Endothelial cell of umbilical vein (primary cell): ENCODE measurements at places on chromosomes 11 and 22.
A peak's percentile ranks its signal among the peaks of the same experiment; 100 is the strongest.

DNA sequence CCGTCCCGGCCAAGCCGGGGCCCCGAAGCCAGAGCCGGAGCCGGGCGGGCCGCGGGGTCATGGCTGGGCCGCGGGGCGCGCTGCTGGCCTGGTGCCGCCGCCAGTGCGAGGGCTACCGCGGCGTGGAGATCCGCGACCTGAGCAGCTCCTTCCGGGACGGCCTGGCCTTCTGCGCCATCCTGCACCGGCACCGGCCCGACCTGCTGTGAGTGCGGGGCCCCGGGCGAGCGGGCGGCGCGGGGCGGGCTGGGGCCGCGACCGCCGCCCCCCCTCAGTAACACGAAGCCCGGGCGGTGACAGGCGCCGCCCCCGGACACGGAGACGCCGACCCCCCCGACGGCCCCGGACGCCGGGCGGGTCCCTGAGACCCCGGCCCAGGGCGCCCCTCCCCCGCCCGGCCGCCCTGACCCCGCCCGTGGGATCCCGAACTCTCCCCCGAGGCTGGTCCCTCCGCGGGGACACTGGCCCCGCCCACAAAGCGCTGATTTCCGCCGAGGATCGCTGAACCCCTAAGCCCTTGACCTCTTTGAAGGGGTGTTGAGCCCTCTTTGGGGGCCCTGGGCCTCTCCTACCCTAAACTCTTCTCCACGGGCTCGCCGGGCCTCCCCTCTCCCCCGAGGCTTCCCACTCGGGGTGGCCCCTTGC lies 389 bp downstream of the MICALL1 start:
- DNase-seq: no peak

- no peak for DNase-seq
These were observed 53.6 kb downstream of the NAV2 start for GRCh38 chr11:19766206-19766605.

- no peak for DNase-seq
These were observed 244.9 kb upstream of the SYN3 start for GRCh38 chr22:33303099-33303498.

DNA sequence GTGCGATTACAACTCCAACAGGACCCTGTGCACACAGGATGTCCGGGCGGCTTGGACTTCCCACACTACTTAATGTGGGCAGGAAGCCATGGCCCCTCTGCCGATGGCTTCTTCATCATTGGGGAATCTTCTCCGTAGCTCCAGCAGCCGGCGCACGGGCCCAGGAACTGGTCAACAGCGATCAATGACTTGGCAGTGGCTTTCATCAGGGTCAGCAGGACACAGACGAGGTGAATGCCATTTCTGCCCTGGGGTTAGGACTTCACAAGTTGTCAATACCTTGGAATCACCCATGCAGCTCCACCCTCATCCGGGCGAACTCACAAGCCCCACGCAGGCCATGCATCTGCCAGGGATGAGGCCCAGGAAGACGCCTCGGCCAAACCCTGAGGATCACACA lies 645.7 kb downstream of the BRD1 start:
- no peak for DNase-seq

- no peak for DNase-seq
These were observed 8.1 kb upstream of the LINC01488 start for GRCh38 chr11:69473276-69473845.

- no peak for DNase-seq
These were observed 93.7 kb downstream of the SOX6 start for GRCh38 chr11:16262645-16262955.

DNA sequence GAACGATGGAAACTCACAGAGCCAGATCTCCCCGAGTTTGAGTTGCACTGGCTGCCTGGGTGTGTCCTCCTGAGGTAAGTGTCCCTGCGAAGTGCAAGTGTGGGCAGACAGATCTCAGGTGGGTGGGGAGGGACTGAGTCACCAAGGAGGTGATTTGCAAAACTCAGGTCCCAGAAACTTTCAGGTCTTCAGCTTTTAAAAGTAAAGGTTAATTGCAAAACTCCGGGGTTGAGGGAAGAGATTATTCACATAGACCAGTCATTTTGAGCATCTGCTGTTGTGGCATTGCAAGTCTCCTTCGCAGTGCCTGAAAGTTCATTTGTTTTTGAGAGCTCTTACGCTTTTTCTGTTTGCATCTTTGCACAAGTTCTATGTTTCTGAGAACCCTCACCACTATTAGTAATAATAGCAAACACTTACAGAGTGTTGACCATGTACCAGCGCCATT lies 7.1 kb downstream of the CD44 start:
- DNase-seq: no peak

GRCh38 chr11:118263695-118264568 lies at the start of gene MPZL2:
TSS of gene MPZL2 (minus strand) at chr11:118264297. CDS start at chr11:118264153, 144 bp downstream.
- DNase-seq: peak; percentile 57

DNA sequence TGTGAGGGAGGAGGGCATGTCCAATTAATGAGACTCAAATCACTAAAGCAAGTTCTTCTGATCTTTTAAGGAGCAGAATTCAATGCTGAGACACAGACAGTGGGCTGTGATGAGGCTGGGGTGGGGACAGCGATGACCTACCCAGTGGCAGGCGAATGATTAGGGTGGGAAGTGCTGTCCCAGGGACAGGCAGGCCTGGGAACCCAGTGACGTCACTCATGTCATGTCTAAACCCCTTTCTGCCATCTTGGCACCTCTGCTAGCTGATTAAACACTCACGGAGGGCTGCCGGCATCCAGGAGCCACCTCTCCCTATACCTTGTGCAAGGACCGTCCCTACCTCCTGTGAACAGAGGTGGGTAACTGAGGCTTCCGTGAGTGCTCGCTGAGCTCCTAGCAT lies 1235.2 kb downstream of the TBC1D22A start:
- DNase-seq: no peak

- no peak for DNase-seq
These were observed 67.0 kb downstream of the OR5AK2 start for GRCh38 chr11:57055744-57056143.

- peak; percentile 61 for DNase-seq
These were observed at the start of gene C11orf52 for GRCh38 chr11:111918390-111919256. TSS of gene C11orf52 (plus strand) at chr11:111918913. CDS start at chr11:111918973, 60 bp downstream.

DNA sequence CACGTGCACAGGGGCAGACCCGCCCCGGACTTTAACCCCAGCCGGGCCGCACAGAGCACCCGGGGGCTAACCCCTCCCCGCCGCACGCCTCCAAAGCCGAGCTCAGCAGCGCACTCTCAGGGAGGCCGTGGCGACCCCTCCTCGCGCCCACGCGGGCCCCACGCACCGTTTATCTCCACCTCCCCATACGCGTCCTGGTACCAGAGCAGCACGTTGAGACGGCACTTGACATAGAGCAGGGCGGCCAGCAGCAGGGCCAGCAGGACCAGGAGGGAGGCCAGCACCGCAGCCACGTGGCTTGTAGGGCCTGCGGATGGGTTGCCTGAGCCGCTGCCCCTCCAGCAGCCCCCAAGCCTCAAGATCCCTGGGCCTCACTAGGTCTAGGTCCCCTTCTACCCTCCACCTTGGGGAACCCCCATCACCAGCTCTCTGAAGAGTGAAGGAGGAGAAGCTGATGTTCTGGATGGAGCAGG lies 7.1 kb downstream of the SIGIRR start:
- no peak for DNase-seq

- DNase-seq: peak; percentile 9
These were observed 1.8 kb downstream of the RASSF10 start for GRCh38 chr11:13010749-13011465.

DNA sequence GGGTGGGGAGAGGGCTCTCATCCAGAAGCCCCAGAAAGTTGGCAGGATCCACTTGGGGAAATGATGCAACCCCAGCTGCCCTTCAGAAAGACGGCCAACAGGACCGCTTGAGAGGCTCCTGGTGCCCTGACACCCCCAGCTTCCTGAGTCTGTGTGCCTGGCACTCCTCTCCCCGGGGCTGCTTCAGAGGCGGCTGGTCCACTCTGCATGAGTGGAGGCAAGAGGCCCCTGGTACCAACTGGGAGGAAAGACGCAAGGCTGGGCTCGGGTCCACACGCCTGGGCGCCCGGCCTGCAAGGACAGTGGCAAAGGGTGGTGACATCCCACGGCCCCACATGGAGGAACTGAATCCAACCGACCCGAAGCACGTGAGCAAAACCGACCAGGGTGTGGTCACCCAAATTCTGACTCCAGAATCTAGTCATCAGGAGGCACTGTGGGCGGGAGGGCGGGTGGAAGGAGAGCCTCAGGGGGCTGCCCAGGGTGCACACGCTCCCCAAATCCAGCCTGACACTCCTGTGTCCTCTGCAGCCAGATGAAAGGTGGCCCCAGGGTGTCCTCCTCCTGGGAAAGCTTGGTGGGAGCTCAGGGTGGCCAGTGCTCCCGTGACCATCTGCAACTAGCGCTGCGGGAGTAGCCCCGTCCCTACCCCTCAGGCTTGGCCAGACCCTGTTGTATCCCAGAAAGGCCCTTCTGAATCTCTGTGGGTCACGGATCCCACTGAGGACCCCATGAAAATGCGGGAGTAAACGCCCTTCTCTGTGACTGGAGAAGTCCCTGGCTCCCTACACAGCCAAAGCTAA lies 3.7 kb downstream of the RNH1 start:
- DNase-seq: no peak

- no peak for DNase-seq
These were observed 63.6 kb downstream of the MTNR1B start for GRCh38 chr11:93033093-93033492.

DNA sequence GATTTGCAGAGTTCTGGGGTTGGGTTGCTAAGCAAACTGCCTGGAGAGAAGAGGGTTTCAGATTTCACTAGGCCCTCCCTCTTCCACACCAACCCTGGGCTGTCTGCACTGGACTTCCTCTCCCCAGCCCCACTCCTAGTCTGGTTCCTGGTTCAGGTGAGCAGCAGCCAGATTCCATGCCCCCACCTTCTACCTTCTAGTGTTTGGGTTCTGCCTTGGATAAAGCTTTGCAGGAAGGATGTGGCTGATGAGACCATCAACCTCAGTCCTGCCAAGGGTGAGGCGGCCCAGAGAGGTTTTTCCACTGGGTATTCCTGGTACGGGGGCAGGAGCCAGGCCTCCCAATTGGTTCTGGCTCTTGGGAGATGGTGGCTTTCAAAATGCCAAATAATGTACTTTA lies 68.3 kb downstream of the BCR start:
- peak; percentile 35 for DNase-seq

DNA sequence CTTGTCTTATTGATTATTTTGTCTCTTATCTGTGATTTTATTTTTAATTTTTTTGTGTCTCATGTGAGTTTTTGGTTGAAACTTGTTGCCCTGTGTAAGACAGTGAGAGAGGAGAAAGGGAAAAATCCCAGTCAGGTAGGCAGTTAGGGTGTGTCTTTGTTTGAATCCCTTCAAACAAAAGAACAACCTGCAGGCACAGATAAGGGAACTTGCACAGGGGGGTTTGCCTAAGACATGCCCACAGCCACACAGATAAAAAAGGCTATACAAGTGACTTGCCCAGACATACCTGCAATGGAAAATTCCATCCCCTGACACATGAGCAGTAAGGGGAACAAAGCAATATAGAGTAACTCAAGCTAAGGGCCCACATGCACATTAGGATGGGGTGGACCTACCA lies 127.8 kb upstream of the PLET1 start:
- no peak for DNase-seq

- no peak for DNase-seq
These were observed 807 bp upstream of the ZNF74 start for GRCh38 chr22:20392983-20393704.

- no peak for DNase-seq
These were observed 39.5 kb downstream of the TMPRSS5 start for GRCh38 chr11:113666584-113666983.

DNA sequence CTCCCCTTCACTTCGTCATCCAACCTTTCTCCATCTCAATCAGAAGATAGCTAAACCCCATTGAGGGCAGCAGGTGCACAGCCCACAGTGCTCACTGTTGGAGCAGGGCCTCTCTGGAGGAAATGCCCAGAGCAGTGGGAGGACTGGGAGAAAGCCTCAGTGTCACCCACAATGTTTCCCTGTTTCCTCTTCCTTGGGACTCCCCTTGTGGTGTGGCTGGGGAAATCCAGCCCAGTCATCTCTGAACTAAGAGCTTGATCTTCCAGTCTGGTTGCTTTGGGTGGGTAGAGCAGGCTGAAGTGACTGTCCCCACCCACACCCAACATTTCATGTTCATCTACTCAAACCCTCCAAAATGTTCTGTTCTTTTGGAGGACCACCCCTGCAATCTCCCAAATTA lies 29.8 kb upstream of the EED start:
- DNase-seq: no peak
